Motor neuron (in vitro differentiated cells): ENCODE measurements at places on chromosomes 11 and 22. TPM values are rescaled to one million over a fixed set of nuclear protein-coding genes. Genes with fewer than 3 reads are reported as not detected.

Gene SLC17A6
- total RNA-seq: not detected in 2 replicates

Gene ARAP1
- 14.2 and 15.2 TPM in 2 replicates for total RNA-seq

Gene WT1
- 0.38 TPM in 1 of 2 replicates, not detected in the other for total RNA-seq

Gene C1QTNF5
- 1.5 and 2.5 TPM in 2 replicates for total RNA-seq

Gene SMIM35
- 0.93 TPM in 1 of 2 replicates, not detected in the other for total RNA-seq

Gene OR5T2
- total RNA-seq: not detected in 2 replicates

Gene LRRN4CL
- total RNA-seq: 0.40 and 0.89 TPM in 2 replicates

Gene NXPE2
- 0.15 TPM in 1 of 2 replicates, not detected in the other for total RNA-seq

Gene ZNF214
- 8.9 and 9.3 TPM in 2 replicates for total RNA-seq

Gene LRRC4C
- total RNA-seq: 11.4 and 12.0 TPM in 2 replicates

Gene APOA5
- 0.35 TPM in 1 of 2 replicates, not detected in the other for total RNA-seq

Gene CLCF1
- 0.88 and 1.2 TPM in 2 replicates for total RNA-seq

Gene PRG3
- total RNA-seq: not detected in 2 replicates

Gene LIF
- total RNA-seq: 1.2 and 1.4 TPM in 2 replicates

Gene SCN3B
- 34.7 and 39.6 TPM in 2 replicates for total RNA-seq

Gene JAML
- total RNA-seq: 0.14 and 0.21 TPM in 2 replicates

Gene SOX6
- total RNA-seq: 3.8 and 7.8 TPM in 2 replicates

Gene MS4A15
- total RNA-seq: 0.33 and 0.78 TPM in 2 replicates

Gene TSSK2
- not detected in 2 replicates for total RNA-seq

Gene CST6
- total RNA-seq: not detected in 2 replicates

Gene CCDC81
- total RNA-seq: 1.8 and 2.0 TPM in 2 replicates

Gene MS4A14
- total RNA-seq: 0.31 TPM in 1 of 2 replicates, not detected in the other

Gene CNGA4
- 0.91 TPM in 1 of 2 replicates, not detected in the other for total RNA-seq
